MV-4-11 (cell line): ENCODE measurements at places on chromosomes 6 and 20.
A peak's percentile ranks its signal among the peaks of the same experiment; 100 is the strongest.

DNA sequence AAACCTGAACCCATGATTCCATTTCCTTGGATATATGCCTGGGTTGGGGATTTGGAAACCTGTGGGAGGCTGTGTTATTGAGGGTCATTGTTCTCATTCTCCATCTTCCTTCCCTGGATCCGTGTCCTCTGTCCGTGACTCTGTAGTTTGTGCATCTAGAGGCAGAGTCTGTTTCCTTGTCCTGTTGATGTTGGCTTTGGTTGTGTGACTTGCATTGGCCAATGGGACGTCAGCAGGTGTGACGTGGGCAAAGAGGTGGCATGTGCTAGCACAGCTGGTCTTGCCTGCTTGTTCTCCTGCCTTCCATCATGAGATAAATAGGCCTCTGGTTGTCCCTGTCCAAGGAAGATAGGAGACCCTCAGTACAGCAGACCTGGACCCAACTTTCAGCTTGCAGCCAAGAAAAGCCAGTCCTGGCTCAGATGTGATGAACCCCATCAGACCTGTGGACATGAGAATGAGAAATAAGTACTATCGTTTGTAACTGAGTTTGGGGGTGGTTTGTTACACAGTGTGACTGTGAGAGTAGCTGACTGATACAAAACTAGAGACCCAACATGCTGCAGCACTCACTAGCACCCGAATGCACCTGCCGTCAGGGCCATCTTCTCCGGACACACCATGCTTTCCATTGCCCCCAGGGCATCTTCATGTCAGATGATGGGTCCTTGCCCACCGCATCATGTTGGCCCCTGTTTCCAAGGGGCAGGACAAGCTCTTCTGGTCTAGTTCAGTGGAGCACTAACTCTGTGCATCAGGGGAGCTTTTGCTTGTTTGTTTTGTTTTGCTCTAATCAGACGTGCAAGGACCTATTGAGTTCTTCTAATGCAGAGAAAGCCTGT is 195.3 kb upstream of the SULF2 start:
- DNase-seq = no peak

DNA sequence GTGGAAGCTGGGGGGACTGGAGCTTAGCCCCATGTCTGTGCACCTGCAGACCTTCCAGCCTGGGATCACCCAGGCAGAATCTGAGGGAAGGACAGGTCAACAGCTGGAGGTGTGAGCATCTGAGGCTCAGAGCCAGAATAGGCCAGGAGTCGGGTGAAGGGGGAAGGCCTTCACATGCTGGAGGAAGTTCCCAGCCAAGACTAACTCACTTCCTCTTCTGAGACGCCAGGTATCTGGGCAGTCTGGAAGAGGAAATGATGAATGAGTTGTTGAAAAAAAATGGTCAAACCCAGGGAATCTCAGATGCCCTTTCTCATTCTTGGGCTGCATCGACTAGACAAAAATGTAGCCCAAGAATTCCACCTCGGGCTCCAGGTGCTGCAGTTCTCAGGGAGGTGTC is 73.6 kb upstream of the TIAM2 start:
- DNase-seq = peak; percentile 64

- DNase-seq = no peak
These were observed 139.1 kb upstream of the VGLL2 start for GRCh38 chr6:117126213-117126612.

DNA sequence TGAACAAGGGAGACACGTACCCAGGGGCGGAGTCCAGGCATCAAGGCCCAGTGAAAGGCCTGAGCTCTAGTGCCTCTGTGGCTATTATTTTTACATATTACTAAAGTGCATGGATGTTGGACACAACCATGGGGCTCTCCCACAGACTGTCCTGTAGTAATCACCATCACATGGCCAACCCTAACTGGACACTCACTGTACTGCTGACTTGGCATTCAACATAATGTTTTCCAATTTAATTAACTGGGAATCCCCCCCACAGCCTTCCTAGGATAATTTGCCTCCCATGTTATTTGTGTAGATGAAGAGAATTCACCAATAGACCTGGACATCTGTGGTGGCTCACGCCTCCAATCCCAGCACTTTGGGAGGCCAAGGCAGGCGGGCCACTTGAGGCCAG is 34.5 kb downstream of the ARFGEF2 start:
- DNase-seq = no peak
